Activated CD8-positive, alpha-beta T cell treated with anti-CD3 and anti-CD28 coated beads, Interleukin-2, amount 10 ng/mL, durations not matched to agents 7 days and 5 days (primary cell): ENCODE measurements at places on chromosomes 7 and 10.

DNA sequence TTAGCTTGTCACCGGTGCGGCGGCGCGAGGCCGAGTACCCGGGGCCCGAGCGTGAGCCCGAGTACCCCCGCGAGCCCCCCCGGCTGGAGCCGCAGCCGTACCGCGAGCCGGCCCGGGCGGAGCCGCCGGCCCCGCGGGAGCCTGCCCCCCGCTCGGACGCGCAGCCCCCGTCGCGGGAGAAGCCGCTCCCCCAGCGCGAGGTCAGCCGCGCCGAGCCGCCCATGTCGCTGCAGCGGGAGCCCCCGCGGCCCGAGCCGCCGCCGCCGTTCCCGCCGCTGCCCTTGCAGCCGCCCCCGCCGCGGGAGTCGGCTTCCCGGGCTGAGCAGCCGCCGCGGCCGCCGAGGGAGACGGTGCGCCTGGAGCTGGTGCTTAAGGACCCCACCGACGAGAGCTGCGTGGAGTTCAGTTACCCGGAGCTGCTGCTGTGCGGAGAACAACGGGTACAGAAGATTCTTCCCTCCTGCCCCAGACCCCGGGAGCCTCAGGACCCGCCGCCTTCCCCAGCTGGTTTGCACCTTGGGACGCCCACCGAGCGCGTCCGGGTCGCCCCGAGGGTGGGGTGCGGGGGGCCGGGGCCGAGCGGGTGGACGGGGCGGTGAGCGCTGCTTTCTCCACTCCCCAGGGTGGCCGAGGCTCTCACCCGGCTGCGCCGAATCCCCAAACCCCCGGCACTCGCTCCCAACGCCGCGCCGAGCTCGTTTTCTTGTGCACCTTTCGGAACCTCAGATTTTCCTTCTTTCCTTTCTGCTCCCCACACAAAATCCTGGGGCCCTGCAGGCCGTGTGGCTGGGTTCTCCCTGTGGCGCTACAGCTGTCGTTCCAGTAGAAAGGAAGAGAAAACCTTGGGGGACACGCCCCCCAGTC is 708 bp downstream of the UBN2 start:
- H3K27ac ChIP-seq, result peak overlapping the region; percentile 50
- peak overlapping the region; percentile 91 for H3K4me3 ChIP-seq
- peaks cover 26% of the 10 kb centered on the region for H3K4me1 ChIP-seq
- H3K36me3 ChIP-seq, result peaks cover 5% of the 10 kb centered on the region
- peak; percentile 38 for DNase-seq

GRCh38 chr10:78173360-78174015 is 139.8 kb downstream of the RPS24 start:
- no peaks in the 10 kb centered on the region for H3K36me3 ChIP-seq
- no peak overlapping the region for H3K4me3 ChIP-seq
- no peak for DNase-seq
- no peaks in the 10 kb centered on the region for H3K4me1 ChIP-seq

GRCh38 chr7:43750016-43750887 is 8.2 kb upstream of the BLVRA start:
- H3K36me3 ChIP-seq, result no peaks in the 10 kb centered on the region
- DNase-seq, result no peak

- DNase-seq, result no peak
- H3K4me1 ChIP-seq, result no peaks in the 10 kb centered on the region
- no peak overlapping the region for H3K4me3 ChIP-seq
- no peak overlapping the region for H3K27ac ChIP-seq
- H3K36me3 ChIP-seq, result no peaks in the 10 kb centered on the region
- H3K27me3 ChIP-seq, result peaks cover 3% of the 10 kb centered on the region
These were observed 147.0 kb downstream of the WDR37 start for GRCh38 chr10:1203216-1203615.

- peaks cover 3% of the 10 kb centered on the region for H3K27me3 ChIP-seq
- peak overlapping the region; percentile 58 for H3K4me3 ChIP-seq
- DNase-seq, result peak; percentile 71
- H3K27ac ChIP-seq, result peak overlapping the region; percentile 93
- H3K4me1 ChIP-seq, result peaks cover 62% of the 10 kb centered on the region
These were observed 103.4 kb upstream of the ANLN start for GRCh38 chr7:36286226-36286625.

GRCh38 chr10:50991456-50992355 is 82.6 kb upstream of the PRKG1 start:
- DNase-seq, result no peak
- no peaks in the 10 kb centered on the region for H3K4me1 ChIP-seq
- peak overlapping the region; percentile 31 for H3K4me3 ChIP-seq
- peaks cover 52% of the 10 kb centered on the region for H3K27me3 ChIP-seq

GRCh38 chr7:151934584-151934983 is 21.7 kb upstream of the GALNTL5 start:
- H3K4me1 ChIP-seq, result peaks cover 25% of the 10 kb centered on the region
- H3K27ac ChIP-seq, result peak overlapping the region; percentile 0
- H3K4me3 ChIP-seq, result no peak overlapping the region
- H3K27me3 ChIP-seq, result peaks cover 2% of the 10 kb centered on the region
- DNase-seq, result no peak

GRCh38 chr7:33459340-33459751 is 330.0 kb downstream of the BBS9 start:
- no peak overlapping the region for H3K27ac ChIP-seq
- H3K4me1 ChIP-seq, result no peaks in the 10 kb centered on the region
- no peaks in the 10 kb centered on the region for H3K27me3 ChIP-seq
- no peak for DNase-seq

GRCh38 chr7:2544541-2545188 is 10.7 kb downstream of the BRAT1 start:
- H3K27me3 ChIP-seq, result no peaks in the 10 kb centered on the region
- H3K4me1 ChIP-seq, result peaks cover 4% of the 10 kb centered on the region
- no peak overlapping the region for H3K4me3 ChIP-seq
- H3K36me3 ChIP-seq, result peaks cover 37% of the 10 kb centered on the region
- no peak for DNase-seq
- peak overlapping the region; percentile 6 for H3K27ac ChIP-seq

DNA sequence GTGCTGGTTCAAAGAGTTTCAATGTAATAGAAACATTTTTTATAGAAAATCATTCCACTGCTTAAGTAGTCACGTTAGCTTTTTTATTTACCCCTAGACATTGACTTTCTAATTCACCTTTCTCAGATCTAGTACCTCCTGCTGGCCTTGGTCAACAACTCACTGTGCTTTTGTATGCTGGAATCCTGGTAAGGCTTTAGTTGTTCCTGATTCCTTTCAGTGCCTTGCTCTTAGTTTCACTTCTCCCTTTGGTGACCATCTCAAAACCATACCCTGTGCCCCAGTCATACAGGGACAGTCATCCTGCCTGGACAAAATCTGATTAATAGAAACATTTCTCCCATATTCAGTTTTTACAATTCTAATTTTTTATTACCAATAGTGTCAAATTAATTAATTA is 130.2 kb downstream of the GPR37 start:
- no peaks in the 10 kb centered on the region for H3K27me3 ChIP-seq
- DNase-seq, result no peak
- no peaks in the 10 kb centered on the region for H3K4me1 ChIP-seq
- no peak overlapping the region for H3K4me3 ChIP-seq
- H3K36me3 ChIP-seq, result no peaks in the 10 kb centered on the region
- no peak overlapping the region for H3K27ac ChIP-seq

GRCh38 chr10:18201877-18202276 is 61.7 kb downstream of the CACNB2 start:
- no peak for DNase-seq
- peaks cover 3% of the 10 kb centered on the region for H3K27me3 ChIP-seq
- no peak overlapping the region for H3K27ac ChIP-seq
- H3K36me3 ChIP-seq, result no peaks in the 10 kb centered on the region
- H3K4me3 ChIP-seq, result no peak overlapping the region
- H3K4me1 ChIP-seq, result no peaks in the 10 kb centered on the region

DNA sequence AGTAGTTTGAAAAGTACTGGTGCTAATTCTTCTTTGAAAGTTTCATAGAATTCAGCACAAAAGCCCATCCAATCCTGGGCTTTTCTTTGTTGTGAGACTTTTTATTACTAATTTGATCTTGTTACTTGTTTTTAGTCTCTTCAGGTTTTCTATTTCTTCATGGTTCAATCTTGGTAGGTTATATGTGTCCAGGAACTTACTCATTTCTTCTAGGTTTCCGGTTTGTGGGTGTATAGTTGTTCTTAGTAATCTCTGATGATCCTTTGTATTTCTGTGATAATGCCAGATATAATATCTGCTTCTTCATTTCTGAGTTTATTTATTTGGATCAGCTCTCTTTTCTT is 147.5 kb downstream of the RTKN2 start:
- peak overlapping the region; percentile 68 for H3K27ac ChIP-seq
- H3K36me3 ChIP-seq, result peaks cover 45% of the 10 kb centered on the region
- peaks cover 23% of the 10 kb centered on the region for H3K4me1 ChIP-seq
- H3K4me3 ChIP-seq, result no peak overlapping the region
- no peaks in the 10 kb centered on the region for H3K27me3 ChIP-seq
